ENCODE measurements at places on chromosomes 4 and X.

DNA sequence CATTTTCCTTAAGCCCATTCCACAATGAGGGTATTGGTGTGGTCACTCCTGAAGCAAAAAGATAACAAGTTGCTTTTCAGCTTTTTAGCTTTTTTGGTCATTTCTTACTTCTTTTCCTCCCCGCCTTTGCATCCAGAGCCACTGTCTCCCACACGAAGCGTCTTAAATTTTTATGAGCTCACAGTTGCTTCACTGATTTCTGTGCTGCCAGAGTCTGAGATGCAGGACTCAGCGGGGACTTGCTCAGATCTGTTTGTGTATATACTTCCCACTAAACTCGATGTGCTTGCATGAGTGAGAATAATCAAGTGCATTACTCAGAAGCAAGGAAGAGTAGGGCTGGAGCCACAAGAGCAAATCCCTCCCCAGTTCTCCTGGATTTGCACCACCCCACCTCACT, 80.2 kb upstream of the FHL1 start:
- no peak for DNase-seq

DNA sequence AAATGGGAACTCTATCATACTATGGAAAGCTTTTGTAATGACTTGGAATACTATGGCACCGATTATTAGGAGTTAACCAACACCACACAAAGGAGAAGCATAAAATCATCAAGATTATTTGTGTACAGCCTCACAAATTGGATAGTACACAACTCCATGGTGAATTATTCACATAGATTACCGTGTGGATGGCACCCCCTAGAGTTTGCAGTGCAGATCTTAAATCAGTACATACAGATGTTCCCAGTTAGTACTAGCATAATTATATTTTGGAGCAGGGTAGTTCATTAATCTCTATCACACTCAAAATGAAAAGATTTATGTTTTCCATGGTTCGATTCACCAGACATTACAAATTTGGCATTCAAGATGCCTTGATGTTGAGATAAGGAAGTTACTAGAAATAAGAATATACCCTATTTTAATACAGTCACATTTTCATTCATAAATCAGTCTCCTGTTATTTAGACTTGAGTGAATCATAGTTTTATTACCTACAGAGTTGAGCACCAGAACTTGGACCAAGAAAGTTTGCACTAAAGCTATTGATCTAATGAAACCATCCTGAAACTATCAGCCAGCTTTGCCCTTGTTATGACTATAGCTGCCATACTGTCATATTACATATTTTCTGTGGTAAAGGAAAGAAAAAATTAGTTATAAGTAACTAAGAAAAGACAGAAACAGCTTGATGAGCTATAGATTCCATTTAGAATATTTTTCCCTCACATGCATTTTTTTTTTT, 531.8 kb downstream of the GLUD2 start:
- no peak for DNase-seq

- no peak for DNase-seq
Measured at GRCh38 chr4:153523941-153524386, 57.8 kb downstream of the TMEM131L start.

GRCh38 chr4:110184140-110184790, 14.2 kb downstream of the ELOVL6 start:
- DNase-seq: no peak

DNA sequence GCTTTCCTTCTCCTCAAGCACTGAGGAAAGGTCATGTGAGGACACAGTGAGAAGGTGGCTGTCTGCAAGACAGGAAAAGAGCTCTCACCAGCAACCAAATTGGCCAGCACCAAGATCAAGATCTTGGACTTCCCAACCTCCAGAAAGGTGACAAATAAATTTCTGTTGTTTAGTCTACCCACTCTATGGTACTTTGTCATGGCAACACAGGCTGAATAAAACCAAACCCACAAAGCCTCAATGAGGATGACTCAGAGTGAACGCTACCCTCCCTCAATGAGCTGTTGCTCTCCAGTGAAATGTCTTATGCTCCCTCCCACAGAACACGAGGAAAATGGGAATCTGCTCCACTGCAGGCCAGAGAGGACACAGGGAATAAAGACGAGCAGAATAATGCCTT, 244.1 kb downstream of the RAB28 start:
- no peak for DNase-seq

DNA sequence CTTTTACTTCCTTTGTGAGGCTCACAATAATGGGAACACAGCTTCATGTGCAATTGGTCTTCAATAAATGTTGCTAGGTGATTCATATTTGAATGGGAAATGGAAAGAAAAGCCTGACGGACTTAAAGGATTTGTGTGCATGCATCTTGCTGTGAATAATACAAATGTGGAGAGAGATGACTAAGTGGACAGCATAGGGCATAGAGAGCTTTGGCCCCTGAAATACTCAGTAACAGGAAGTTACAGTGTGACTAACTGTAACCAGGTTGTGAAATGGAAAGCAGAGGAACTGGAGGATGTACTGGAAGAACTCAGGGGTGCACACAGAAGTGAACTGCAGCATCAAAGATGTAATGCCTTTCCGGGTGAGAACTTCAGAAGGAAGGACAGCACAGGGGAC, 206.7 kb downstream of the MGST2 start:
- DNase-seq: no peak

DNA sequence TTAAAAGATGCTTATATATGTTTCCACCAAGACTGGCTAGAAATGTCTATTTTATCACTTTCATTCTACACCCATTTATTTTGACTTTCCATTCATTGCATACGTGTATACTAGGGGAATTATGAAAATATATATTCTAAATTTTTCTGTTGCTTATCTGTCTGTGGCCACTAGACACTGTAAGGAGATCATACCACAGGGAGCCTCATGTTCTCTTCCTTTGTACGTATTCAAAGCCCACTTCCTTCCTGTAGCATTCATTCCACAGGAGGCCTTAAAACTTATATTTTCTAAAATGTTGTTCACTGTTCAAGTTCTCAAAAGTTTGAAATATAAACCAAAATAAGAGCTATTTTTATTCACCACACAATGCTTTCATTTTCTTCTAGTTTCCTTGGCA, 1848.9 kb upstream of the TENM3 start:
- DNase-seq: no peak

DNA sequence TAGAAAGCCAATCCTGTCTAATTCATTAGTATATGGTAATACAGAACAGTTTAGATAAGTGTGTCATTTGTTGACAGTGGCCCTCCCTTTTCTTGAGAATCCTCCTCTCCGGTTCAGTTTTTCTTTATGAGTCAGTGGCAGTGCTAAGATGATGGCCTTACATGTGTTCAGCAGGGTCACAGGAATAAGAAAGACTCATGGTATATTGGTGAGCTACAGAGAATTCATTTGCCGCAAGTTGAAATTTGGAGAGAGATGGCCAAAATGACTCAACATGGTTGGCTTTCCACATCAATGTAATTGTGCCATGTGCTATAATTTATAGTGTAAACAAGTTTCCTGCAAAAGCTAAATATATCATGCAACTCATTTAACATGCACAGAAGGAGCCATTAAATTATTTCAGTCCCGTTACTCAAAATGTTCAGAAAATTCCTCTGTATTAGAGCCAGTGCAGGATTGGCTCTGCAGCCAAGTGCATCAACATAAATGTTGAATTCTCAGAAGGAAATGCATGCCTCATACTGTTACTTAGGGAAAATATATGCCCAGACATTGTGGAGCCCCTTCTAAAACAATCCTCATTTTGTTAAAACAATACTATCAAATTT, 374.3 kb downstream of the AFF2 start:
- no peak for DNase-seq

- DNase-seq: no peak
Measured at GRCh38 chr4:8276358-8277240, 7.0 kb downstream of the HTRA3 start.

- DNase-seq: no peak
Measured at GRCh38 chrX:116290359-116290758, 119.8 kb downstream of the AGTR2 start.

DNA sequence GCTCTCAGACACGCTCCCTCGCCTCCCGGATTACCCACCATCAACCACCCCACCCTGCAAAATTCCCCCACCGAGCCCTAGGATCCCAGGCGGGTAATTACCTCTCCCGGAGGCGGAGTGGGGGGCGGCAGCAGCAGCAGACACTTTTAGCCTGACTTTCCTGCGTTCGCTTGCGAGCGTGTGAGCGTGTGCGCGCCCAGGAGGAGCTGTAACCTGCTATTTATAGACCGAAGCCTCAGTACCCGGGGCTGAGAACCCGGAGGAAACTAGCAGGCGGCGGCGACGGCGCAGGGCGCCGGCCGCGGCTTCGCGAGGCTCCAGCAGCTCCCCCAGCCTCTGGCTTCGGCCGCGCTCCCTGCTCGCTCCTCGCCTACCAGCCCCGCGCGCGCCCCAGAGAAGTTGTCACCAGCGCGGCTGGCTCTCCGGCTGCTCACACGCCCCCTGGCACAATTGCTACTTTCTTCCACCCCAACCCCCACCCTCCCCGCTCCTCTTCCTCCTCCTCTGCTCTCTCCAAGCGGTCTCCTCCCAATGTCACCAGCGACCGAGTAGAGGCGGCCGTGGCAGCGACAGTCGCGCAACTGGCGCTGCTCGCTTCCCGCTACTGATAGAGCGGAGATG, at the start of gene INPP4B:
INPP4B (minus strand) TSS at position 194 of the 621 bp plus-strand sequence.
- DNase-seq: no peak

GRCh38 chrX:31266203-31267076, 194.6 kb upstream of the FTHL17 start:
- no peak for DNase-seq

- DNase-seq: no peak
Measured at GRCh38 chr4:169098969-169099690, 89.1 kb upstream of the CBR4 start.

GRCh38 chrX:32280489-32280888, 930.9 kb downstream of the DMD start:
- no peak for DNase-seq

DNA sequence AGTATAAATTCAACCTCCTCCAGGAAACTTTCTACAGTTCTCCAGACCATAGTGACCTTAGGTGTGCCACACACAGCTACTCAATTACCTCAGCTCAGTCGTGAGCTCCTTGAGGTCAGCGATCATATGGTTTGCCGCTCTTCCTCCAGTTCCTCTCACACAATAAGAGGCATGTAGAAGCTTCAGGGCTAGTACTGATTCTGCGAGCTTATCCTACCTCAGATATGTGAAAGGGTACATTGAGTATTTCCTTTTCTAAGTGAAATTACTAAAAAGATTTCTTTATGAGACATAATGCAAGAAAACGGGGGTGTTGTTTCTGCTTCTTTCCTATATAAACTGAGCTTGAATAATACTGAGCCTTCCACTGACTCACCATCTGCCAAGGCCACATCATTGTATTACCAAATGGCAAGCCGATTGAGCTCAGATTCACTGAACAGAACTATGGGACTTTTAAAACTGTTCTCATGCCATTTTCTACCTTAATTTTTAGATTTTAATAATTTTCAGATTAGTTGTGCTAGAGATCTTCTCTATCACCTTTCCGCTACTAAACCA, 183.1 kb downstream of the HS6ST2 start:
- DNase-seq: no peak

DNA sequence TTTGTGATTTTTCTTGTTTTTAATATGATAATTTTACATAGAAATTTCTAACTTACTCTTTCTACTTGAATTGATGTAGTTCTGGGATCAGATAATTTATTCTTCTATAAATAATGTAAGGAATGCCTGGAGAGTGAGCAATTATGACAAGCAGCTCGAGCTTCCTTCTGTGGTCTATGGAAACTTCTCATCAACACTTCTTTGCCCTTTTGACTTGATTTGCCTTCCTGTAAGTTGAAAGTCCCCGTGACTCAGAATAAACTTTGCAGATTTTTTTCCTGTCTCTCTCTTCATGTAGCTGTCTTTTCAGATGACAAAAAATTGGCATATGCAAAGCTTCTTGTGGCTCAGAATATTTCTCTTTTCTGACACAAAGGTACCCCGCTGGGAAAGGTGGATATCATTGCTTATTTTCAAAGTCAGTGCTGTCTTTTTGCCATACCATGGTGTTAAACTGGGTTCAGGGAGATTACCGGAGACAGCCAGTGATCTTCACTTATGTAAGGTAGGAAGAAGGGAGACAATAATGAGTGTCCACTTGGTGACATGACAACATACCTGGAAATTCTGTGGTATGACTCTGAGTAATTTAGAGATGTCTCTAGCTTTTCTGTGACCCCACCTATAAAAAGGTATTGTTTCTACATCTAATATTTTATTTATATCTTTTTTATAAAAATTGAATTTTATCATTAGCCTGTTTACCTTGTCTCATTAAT, 278.6 kb upstream of the GNPDA2 start:
- no peak for DNase-seq

GRCh38 chr4:122360754-122361153, 18.1 kb upstream of the ADAD1 start:
- no peak for DNase-seq

DNA sequence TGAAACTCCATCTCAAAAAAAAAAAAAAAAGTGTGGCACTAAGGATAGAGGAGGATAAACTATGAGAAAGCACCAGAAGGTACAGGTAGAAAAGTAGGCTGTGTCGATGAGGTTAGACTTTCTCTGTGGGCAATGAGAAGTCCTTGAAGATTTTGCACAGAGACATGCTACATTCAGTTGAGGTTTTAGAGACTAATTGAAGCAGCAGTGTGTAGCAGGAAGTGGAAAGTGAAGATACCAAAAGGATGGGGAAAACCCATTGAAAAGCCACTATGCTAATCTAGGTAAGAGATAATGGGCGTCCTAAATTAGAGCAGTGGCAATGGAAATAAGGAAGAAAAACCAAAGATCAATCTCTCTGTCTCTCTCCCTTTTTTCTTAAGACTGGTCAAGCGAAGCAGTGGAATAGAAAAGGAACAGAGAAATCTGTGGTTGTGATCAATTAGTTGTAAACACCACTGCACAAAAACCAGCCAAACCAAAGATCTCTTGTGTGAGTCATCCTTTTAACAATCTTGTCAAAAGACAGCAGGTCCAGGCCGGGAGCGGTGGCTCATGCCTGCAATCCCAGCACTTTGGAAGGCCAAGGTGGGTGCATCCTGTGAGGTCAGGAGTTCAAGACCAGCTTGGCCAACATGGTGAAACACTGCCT, 3.5 kb downstream of the SPINK2 start:
- DNase-seq: no peak

DNA sequence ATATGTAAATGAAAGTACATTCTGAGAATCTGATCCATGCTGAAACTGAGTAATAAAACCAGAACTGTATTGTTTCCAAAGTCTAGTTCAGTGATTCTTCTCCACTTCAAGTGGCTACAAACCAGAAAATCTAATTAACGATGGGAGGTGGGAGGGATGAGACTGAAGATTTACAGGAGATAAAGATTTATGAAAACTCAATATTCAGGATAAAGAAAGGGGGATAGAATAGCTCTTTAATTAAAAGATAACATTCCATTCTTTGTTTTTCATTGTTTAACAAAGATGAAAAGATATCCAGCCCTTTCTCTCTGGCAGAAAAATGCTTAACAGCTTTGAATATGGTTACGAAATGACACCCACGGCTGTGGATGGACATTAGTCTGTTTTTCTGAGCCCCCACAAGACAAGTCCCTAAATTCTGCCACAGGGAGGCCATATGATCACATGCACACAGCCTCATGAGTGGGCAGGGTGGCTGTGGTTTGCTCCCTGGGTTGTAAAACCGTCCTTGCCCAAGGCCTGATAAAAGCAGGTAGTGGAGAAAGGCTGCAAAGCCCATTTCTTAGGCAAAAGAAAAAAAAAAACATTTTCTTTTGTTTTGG, 36.4 kb downstream of the TMEM150C start:
- DNase-seq: no peak

- no peak for DNase-seq
Measured at GRCh38 chr4:77219266-77219665, 62.3 kb downstream of the CCNG2 start.

GRCh38 chr4:189802884-189803283, 137.8 kb upstream of the FRG1 start:
- DNase-seq: no peak

- no peak for DNase-seq
Measured at GRCh38 chr4:55517526-55518229, 29.0 kb downstream of the CLOCK start.

Measured in activated CD8-positive, alpha-beta memory T cell treated with anti-CD3 and anti-CD28 coated beads for 1 hour (primary cell).